Activated CD4-positive, CD25-positive, alpha-beta regulatory T cell treated with anti-CD3 and anti-CD28 coated beads, Interleukin-2, amount 50 U/mL, for 16 hours (primary cell): ENCODE measurements at places on chromosomes 3 and 15.

DNA sequence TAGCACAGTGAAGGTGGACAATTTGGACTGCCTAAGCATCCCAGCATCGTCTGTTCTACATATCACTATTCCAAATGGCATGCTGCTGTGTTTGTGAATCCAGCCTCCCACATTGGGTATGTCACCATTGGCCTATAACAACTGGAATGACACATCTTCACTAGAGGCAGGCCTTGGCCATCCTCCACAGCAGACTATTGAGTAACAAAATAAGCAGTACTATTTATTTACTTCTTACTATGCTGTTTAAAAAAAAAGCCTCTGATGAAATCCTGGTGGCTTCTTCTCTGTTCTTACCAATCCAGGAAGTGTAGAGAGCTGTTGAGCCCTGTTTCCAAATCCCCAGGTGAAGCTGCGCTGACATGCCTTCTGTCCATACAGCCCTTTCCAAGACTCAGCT, 30.6 kb upstream of the CERS3 start:
- DNase-seq: no peak

- no peak for DNase-seq
These were observed 375.3 kb downstream of the OCA2 start for GRCh38 chr15:27723821-27724220.

- DNase-seq: no peak
These were observed 58.5 kb downstream of the CRYBG3 start for GRCh38 chr3:97880267-97880666.

DNA sequence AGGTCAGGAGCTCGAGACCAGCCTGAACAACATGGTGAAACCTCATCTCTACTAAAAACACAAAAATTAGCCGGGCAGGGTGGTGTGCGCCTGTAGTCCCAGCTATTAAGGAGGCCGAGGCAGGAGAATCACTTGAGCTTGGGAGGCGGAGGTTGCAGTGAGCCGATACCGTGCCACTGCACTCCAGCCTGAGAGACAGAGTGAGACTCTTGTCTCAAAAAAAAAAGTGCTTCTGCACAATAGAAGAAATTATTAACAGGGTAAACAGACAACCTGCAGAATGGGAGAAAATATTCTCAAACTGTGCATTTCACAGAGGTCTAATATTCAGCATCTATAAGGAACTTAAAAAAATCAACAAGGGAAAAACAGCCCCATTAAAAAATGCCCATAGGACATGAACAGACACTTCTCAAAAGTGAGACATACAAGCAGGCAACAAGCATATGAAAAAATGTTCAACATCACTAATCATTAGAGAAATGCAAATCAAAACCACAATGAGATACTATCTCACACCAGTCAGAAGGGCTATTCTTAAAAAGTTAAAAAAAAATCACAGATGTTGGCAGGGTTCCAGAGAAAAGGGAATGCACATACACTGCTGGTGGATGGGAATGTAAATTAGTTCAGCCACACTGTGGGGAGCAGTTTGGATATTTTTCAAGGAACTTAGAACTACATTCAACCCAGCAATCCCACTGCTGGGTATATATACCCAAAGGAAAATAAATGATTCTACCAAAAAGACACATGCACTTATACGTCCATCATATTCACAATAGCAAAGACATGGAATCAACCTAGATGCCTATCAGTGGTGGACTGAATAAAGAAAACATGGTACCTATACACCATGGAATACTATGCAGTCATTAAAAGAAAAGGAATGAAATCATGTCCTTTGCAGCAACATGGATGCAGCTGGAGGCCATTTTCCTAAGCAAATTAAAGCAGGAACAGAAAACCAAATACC, 75.5 kb downstream of the MSL2 start:
- no peak for DNase-seq

- no peak for DNase-seq
These were observed 236.8 kb upstream of the GBE1 start for GRCh38 chr3:81998139-81998755.

DNA sequence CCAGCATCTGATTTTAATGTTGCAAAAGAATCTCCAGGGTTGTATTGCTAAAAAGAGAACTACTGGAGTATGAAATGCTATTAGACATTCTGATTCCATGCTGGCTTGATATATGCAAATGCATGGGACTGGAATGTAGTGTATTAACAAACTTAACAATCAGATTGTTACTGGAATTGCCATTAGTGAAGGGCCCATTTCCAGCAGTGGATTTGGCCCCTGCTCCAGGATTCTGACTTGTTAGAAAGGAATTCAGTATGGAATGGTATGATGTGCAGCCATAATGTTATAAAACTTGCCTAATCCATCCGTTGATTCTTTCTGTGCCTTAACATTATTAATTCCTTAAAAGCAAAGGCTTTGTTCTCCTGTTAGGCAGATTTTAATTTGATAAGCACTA, 7.9 kb downstream of the ARRDC4 start:
- DNase-seq: no peak

DNA sequence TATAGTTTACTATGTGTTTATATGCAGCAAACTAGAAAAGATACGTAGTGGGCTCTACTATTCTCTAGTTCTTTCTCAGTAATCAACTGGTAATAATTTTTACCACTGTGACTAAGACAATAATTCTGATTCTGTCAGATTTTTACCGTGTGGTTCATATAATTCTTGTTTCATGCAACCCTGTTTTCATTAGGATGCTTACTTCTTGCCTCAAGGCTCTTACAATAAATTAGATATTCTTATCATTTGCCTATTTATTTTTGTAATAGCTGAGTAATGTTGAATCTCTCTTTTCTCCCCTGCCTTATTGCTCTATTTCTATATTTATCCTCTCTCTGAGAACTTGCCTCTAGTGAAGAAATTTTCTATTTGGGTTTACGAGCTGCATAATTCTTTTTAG, 524.7 kb downstream of the NAALADL2 start:
- DNase-seq: no peak

GRCh38 chr3:25457671-25458419, 29.8 kb downstream of the RARB start:
- no peak for DNase-seq

- DNase-seq: no peak
These were observed 151.6 kb downstream of the SERPINI1 start for GRCh38 chr3:167887096-167887495.

DNA sequence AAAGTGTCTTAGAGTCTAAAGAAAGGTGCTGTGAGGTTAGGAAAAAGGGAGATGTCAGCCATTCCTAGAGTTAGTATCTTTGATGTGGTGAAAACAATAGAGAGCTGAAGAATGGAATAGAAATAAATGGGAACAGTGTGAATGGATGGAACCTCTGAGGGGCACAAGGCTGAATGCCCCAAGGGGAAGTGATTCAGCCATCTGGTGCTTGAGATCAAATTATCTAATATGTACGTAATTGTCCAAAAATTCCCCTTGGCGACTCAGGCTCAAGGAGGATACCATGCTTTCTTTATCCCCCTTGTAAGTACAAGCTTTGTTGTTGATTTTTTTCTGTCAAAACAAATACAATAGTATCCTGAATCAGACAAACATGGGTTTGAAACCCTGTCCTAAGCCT, 361.6 kb downstream of the LSAMP start:
- DNase-seq: no peak

DNA sequence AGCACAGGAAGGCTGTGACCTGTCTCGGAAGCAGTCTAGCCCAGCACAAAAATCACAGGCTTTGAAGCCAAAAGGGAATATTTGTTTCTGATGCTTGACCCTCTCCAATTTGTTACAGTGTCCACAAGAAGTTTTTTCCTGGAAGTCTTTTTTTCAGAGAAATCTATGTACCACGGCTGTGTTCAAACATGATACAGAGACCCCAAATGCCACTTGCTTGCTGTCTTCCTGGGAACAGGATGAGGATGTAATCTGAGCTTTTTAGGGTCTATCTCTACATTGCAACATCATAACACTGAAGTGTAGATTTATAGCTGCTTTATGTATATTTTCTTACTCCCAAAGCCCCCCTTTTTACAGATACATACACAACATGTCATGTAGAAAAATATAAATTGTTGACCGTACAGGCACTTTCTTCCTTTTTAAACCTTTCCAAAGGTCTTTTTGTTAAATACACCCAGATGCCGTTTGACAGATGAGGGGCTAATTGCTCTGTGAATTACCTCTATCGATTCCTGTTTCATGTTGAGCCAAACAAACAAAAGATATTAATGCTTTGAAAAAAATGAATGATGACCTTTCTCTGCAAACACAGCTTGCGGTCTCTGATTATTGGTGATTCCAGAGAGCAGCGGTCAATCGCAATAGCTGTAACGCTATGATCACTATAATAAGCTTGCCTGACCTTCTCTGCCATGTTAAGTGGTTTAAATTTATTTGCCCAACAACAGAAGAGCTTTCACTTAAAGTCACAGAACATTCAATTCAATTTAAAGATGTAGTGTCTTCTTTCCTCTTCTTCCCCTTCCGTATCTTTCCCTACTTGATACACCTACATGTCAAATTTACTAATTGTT, 875.9 kb upstream of the NR2F2 start:
- DNase-seq: no peak

DNA sequence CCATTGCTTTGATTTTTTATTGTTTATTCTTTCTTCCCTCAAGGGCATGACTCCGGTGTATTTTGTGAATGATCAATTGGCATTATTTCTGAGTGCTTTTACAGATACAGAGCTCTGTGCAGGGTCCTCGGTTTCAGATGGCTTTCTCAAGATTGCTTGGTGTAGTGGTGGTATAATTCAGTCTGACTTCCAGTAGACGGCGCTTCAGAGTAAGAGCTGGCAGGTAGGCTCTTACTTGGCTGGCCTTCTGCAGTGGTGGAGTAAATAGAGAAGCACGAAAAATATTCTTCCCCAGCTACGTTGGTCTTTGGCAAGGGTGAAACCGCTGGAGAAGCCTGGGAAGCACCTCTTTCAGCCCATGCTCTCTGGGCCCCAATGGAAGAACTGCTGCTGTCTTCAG, 723.0 kb upstream of the BCHE start:
- no peak for DNase-seq

- no peak for DNase-seq
These were observed 49.5 kb downstream of the CRTC3 start for GRCh38 chr15:90579213-90579612.

GRCh38 chr3:62835554-62836236, 39.5 kb downstream of the CADPS start:
- no peak for DNase-seq

DNA sequence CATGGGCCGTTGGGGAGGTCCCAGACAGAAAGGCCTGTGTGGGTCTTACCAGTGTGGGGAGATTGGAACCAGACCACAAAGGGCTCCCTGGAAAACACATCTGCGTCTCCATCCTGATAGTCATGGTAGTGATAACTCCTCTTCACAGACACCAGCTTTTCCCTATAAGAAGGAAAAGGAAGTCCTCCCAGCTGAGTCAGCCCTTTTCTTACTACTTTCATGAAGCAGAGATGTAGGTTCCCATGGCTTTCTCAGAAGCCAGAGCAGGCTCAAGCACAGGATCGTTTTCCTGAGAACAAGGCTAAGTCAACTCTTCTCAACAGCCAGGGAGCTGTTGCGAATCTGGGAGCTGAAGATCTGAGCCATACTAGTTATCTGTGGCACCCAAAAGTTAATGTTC, 6.1 kb downstream of the DNASE1L3 start:
- no peak for DNase-seq

DNA sequence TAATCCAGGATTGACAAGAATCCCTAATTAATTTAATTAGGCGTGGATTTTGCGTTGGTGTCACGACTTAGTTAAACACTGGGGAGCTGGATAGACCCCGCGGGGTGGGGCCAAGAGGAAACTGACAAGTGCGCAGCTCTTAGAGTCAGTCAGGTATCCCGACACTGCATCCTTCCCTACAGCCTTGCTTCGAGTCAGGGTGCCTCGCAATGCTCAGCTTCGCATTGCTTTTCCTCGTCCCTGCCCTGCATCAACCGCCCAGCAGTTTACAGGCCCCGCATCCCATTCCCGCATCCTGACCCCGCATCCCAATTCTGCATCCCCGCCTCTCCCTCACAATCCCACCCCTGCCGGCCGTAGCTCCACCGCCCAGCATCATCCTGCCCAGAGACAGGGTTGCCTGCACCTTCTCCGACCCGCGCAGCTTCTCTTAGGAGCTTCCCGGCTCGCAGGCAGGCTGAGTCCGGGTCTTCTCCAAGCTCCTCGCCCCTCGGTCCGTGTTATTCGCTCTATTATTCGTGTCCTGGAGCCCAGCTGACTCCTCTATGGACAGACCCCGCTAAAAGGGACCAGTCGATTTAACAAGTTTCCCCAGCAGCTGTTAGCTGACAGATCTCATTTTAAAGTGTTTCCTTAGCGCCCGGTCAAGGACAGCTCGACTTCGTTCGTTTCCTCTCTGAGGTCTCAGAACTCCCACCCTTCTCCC, 699 bp upstream of the SHOX2 start:
- DNase-seq: no peak

DNA sequence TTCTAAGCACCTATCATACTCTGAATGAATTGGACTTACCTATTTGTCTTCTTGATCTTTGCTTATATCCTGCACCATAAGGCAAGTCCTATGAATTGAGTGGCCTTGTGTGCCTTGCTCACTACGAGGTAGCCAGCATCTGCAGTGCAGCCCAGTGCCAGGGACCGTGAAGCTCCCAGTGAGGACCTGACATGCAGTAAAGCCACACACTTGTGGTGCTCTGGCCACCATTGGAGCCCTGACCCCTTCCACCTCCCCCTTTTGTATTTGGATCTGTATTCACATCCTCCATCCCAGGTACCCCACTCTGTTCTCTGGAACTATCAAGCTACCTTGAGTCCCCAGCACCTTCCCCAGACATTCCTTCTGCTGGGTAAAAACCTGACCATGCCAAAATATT, 52.1 kb downstream of the BSN start:
- no peak for DNase-seq

GRCh38 chr3:133488785-133489367, 84.6 kb upstream of the CDV3 start:
- no peak for DNase-seq

- DNase-seq: no peak
These were observed 229.8 kb downstream of the NFKBIZ start for GRCh38 chr3:102078854-102079808.

- no peak for DNase-seq
These were observed 487.1 kb downstream of the PLOD2 start for GRCh38 chr3:145673838-145674237.

DNA sequence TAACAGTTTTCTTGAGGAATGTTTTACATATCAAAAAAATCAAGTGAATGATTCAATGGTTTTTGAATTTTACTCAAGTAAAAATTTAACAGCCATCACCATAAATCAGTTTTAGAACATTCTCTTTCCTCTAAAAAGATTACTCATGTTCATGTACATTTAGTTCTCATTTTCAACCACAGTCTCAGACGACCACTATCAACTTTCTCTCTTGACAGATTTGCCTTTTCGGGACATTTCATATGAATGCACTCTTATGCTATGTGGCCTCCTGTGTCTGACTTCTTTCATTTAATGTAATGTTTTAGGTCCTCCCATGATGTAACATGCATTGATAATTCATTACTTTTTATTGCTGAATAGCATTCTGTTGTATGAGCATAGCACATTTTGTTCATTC, 309.3 kb upstream of the PLSCR5 start:
- DNase-seq: no peak

GRCh38 chr3:41768363-41768762, 193.5 kb downstream of the ULK4 start:
- no peak for DNase-seq
